ENCODE measurements at places on chromosomes 12 and 14.
A peak's percentile ranks its signal among the peaks of the same experiment; 100 is the strongest.

DNA sequence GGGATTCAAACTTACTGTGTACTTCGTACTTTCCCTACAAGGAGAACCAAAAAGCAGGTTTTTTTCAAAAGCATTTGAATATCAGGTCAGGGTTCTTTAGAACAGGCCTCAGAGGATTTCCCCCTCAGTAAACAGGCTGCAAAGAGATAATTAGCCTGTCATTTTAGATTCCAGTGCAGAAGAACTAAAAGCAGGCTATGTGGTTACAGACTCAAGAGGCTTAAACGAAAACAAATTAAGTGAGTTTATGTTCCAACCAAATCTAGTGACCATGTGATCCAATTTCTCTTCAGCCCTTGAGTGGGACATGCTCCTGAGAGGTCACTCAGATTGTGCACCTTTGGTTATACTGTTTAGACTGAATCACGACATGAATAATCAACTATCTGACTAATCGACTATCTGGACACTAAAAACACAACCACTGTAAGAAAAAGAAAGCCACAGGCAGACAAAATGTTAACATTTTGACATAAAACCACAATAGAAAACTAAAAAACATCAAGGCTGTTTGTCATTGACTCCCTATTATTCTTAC lies 4.5 kb downstream of the TMED8 start:
- DNase-seq, result no peak

- DNase-seq, result no peak
These were observed 13.4 kb downstream of the AKAP5 start for GRCh38 chr14:64478634-64479250.

DNA sequence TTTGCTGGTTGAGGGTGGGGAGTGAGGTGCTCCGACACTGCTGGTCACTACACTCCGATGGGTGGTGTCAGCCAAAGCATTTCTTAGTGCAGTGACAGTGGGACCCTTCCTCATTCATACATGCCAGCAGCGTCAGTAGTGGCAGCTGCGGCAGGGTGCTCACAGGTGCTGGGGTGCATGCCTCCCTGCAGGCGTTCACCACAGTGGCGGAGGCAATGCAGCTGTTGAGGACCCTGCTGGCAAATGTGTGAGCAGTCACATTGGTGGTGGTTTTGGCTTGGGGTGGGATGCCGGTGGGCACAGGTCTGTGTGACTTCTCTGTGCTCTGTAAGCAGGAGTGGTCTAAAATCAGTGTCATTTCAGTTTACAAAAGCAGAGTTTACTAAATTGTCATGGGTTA lies 464.6 kb downstream of the FUT8 start:
- no peak for DNase-seq

DNA sequence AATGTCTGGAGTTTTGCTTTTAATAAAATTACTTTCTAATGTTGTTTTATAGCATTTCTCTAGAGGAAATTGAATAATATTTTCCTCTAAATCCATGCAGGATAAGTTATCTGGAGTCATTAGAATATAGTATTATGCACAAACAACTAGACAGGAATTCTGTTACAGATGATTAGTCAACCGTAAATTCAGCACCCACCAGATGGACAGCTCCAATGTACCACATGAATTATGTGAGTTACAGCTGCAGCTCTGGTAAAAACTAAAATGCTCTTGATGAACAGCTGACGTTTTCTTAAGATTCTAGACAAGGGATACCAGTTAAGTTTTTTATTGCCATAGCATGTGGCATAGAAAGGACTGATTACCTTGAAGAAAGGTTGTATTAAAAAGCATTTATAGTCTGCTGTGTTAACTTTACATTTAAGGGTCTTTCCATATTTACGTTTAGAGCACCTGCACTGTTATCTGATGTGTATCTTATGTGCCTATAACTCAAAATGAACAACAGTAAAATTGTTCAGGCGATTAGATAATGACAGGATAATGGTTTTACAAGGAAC lies 321.4 kb upstream of the LRFN5 start:
- no peak for DNase-seq

DNA sequence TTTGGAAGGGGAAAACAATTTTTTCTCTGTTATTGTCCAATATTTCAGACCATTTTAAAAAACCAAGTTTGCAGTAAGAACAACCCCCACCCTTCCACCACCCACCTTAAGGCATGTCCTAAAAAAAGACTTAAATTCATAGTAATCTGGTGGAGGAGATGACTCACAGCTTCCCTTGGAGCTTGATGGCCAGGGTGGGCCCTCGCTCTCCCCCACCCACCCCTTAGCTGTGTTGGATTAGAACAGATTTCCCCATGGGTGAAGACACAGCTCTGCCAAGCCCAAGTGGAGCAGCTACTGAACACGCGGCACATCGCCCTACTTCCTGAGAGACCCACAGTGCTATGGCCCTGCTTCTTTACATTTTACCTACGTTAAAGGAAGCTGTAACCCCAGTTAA lies 140.3 kb downstream of the GCH1 start:
- DNase-seq, result no peak

DNA sequence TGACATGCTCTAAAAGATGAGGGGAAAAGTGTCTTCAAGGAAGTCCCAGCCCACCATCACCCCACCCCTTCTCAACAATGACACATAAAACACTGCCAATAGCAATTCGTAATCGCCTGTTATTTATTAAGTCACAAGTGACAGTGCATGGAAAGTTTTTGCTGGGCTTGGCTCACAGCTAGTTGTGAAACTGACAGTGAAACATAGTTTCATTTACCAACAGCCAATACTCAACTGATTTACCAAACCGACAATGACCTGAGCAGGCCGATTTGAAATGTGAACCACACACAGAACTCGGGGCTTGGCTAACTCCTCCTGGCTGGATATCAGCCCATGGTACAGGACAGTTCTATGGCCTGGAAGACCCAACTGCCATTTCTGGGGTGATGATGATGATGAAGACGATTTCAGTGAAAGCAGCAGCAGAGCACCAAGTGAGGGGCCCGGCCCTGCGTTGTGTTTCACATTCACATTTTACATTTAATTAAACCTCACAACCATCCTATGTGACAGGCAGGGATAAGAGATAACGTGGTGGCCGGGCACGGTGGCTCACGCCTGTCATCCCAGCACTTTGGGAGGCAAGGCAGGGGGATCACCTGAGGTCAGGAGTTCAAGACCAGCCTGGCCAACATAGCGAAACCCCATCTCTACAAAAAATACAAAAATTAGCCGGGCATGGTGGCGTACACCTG lies 42.7 kb downstream of the CAMKK2 start:
- no peak for DNase-seq

DNA sequence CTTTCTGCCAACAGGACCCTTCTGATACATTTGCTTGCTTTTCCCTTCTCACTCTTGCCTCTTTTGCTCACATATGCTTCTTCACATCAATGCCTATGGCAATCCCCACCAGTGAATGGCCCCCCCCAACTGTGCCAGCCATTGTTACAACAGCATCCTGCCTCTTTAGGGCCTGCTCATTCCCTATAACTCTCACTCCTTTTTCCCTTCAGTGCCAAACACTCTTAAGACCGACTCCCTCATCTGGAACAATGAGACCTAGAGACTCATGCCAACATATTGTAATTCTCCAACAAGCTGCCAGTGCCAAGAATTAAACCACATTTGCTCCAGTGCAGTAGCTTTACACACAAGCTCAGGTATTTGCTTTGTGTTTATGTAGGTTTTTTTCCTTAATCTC lies 189.0 kb downstream of the SOX5 start:
- no peak for DNase-seq

- peak; percentile 78 for DNase-seq
These were observed 29.3 kb upstream of the PNMA1 start for GRCh38 chr14:73743431-73743931.

Data from CMK (cell line).